ENCODE measurements at places on chromosomes 2 and 18. TPM values are rescaled to one million over a fixed set of nuclear protein-coding genes. Genes with fewer than 3 reads are reported as not detected.

DNA sequence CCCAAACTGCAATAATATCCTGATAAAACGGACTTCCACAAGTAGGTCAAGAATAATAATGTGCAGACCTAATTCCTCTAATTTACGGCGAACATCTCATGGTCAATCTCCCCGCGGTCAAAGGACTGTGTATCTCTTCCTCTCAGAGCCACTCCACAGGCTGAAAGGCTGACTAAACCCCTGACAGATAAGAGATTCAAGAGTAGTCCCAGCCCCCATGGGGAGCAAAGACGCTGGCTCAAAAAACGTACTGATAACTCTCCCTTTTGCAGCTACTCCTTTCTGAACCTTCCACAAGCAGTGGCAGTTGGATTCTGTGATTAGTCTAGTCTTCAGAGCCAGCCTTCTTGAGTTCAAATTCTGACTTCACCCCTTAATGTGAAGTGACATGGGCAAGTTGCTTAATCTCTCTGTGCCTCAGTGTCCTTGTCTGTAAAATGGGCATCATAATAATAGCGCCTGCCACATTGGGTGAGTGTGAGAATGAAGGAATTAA, 19.7 kb upstream of the IL18R1 start:
- no peak for DNase-seq

POTEC gene
- total RNA-seq, result 0.98 TPM

DNA sequence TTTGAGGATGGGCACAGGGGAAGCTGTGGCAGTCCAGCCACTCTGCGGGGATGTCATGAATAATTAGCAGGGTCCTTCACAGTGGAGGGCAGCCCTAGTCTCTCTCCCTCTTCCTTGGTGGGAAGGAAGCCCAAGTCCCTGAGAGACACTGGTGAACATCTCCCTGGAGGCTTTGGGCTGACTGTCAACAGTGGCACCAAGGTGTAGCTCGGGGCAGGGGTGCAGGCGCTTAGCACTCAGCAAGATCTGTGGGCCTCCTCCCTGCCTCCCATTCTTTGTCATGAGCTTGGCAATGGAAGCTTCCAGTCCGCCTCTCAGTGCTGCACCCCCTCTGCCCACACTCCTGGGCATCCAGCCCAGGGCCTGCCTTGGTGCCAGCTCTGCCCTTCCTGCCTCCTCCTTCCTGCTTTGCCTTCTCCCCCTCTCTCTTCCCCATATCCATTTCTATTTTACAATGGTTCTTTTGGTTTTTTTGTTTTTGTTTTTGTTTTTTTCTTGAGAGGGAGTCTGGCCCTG, 59.4 kb downstream of the STEAP3 start:
- DNase-seq, result peak; percentile 30

- peak; percentile 95 for DNase-seq
Measured at GRCh38 chr2:235358981-235359471, 134.8 kb upstream of the AGAP1 start.

DNA sequence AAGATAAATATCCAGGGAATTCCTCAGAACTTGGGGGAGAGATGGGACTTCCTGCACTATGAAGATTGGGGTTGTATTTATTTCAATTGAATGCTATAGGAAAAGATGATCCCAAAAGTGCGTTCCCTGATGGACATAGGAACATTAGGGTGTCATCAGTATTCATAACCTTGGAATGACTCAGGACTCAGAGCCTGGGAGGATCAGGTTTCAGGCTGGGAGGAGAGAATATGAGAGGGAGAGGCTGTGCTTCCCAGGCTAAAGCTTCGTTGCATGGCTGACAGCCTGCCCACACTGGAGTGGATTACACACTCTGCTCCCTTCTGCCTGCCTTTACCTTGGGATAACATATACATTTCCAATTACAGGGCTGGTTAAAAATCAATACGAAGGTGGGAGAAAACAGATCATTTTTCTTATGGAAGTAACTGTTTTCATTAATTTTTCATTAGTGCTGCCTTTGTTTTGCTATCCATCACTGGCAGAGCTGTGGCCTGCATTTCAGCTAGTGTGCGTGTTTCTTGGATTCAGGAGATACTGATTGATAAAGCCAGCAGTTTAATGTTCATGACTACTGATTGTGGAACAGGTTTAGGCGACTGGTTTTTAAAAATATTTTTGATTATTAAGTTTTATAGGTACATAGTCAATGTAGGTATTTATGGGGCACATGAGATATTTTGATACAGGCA, 118.7 kb downstream of the KCTD1 start:
- DNase-seq, result peak; percentile 79

DNA sequence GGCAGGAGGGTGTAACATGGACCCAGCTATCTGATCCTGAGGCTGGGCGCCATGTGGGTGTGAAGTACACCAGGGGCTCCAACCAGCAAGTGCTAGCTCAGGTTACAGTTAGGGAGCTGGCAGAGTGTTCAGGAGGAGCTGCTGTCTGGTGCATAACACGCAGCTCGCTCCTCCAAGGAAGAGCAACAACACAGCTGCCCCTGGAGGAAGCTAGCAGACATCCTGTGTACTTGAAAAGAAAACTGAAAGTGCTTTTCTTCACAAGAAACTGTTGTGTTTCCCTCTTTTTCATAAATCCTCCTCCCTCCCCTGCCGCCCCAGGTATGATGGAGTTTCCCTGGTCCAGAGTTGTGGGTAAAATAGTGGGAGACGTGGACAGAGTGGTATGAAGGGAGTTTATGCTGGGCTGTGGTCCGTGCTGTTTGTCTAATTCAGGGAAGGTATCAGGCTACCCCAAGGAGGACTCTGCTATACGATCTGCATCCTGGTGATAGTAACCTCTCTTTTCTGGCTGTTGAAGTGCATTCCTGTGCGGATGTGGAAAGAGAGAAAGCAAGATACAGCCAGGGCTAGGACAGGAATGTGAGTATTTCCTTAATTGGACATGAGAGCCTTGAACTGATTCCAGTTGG, 6.1 kb upstream of the LBH start:
- DNase-seq, result peak; percentile 80

TPO gene
- not detected for total RNA-seq

GRCh38 chr2:208386541-208386940, 20.1 kb upstream of the PTH2R start:
- no peak for DNase-seq

- DNase-seq, result no peak
Measured at GRCh38 chr18:6745504-6746031, 16.1 kb downstream of the ARHGAP28 start.

UGT1A8 gene
- not detected for total RNA-seq

MRO gene
- not detected for total RNA-seq

DNA sequence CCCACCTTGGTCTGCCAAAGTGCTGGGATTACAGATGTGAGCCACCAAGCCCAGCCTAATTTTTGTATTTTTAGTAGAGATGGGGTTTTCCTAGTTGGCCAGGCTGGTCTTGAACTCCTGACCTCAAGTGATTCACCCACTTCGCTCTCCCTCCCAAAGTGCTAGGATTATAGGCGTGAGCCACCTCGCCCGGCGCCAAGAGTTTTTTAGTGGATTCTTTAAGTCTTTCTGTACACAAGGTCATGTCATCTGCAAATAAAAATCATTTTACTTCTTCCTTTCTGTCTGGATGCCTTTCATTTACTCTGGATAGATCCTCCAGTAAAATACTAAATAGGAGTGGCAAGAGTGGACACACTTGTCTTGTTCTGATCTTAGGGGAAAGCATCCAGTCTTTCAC, 61.7 kb downstream of the KCMF1 start:
- peak; percentile 42 for DNase-seq

- peak; percentile 99 for DNase-seq
Measured at GRCh38 chr2:172253190-172254052, 150.7 kb upstream of the DLX2 start.

- no peak for DNase-seq
Measured at GRCh38 chr2:191244350-191244749, 854 bp upstream of the MYO1B start.

- peak; percentile 67 for DNase-seq
Measured at GRCh38 chr2:118672571-118673158, 174.8 kb downstream of the EN1 start.

DSC2 gene
- total RNA-seq, result not detected

DNA sequence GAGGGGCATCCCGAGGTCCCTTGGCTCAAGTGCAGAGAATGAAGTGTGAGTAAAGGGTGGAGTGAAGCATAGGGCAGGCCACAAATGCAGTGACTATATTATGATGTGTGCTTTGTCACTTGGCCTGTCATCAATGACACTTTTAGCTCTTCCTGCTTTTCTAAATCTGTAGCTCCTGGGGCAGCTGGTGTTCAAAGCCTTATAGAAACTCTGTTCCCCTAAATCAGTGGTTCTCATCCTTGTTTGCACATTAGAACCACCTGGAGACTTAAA, 135.6 kb upstream of the LGALSL start:
- DNase-seq, result no peak

DNA sequence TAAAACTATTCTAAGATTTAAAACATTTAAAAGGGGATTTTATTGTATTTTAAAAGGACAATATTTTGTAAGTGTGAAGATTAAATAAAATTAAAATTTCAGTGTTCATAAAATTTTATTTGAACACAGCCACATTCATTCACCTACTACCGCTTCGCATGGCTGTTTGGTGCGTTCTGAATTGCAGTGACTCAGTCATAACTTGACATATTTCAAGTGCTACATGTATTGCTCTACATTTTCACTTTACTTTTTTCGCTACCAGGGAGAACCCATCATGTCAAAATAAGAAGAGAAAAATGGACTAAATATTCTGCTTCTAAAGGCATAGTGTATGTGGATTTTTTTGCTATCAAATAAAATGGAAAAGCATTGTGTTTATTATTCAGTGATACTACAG, 8.7 kb downstream of the PTH2R start:
- DNase-seq, result no peak

CD8B gene
- not detected for total RNA-seq

DNA sequence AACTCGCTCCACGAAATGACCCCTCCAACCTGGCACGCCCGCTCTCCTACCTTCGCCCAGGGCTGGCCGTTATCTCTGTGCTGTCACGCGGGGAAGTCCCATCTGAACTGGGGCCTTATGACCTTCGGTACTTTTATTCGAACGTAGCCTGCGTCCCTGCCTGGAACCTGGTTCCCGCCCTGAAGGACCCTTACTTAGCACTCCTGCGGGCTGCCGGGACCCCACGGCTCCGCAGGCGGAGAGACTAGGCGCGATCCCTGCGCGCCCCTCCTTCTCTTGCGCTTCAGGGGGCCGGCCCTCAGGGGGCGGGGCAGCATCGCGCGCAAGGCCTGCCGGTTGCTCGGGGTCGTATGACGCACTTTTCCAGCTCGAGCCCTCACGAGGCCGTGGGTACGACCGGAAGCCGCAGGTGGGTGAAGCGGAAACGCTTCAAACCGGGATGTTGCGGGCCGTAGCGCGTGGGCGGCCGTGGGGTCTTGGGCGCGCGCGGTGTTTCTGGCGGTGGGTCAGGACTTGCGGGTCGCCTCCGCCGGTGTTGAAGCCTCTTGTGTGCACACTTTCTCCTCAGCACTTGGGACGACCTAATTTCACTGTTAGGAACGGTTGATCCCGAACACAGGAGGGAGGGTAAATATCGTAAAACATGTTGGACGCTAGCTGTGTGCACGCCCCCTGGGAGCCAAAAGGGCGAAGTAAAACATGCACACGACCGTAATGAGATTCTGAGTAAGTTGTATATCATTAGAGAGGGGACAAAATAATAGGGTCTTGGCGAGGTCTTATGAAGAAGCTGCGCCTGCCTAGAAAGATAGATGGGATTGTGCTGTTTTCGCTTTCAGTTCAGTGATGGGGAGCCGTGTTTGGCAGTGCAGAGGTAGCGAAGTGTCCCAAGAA, at the start of the genes LIPT1 and TSGA10:
Gene LIPT1 (plus strand): TSS at position 325 of the 894 bp plus-strand sequence. CDS start 6,991 bp downstream, outside the sequence.
Gene TSGA10 (minus strand): TSS at position 300 of the 894 bp plus-strand sequence. CDS start 45,503 bp downstream, outside the sequence.
- peak; percentile 87 for DNase-seq

DYSF gene
- 13.6 TPM for total RNA-seq

- DNase-seq, result peak; percentile 47
Measured at GRCh38 chr18:32714571-32715148, 58.2 kb downstream of the KLHL14 start.

DNA sequence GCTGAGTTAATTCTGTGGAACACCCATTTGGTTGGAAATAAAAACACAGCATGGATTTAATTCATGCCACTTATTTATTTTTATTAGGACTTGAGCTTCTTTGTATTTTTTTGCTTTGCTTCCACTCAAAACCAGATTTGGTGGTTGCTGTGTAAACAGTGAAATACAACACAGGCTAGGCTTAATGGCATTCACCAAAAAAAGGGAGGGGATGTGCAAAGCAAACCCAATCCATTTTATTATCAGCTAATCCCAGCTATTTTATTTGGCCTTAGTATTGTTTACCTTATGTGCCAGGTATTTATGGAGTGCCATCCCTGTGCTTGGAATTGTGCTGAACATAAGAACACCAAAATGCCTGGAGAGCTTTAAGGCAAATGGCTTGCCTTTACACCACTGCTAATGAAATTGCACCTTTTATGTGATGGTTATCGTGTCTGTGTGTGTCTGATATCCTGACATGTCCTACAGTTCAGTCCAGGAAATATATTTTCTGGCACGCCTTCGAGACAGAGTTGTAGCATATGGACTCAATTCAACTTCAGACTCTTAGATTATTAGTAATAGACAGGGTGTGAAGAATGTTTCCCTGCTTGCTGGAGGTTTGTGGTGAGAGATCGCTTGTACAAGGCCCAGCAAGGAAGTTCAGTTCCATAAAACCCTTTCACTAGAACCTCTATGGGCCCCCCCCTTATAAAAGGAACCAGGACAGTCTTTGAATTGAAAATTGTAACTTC, 99.6 kb downstream of the PRPF40A start:
- DNase-seq, result no peak

- DNase-seq, result no peak
Measured at GRCh38 chr2:227022608-227023007, 141.4 kb downstream of the COL4A4 start.

DNA sequence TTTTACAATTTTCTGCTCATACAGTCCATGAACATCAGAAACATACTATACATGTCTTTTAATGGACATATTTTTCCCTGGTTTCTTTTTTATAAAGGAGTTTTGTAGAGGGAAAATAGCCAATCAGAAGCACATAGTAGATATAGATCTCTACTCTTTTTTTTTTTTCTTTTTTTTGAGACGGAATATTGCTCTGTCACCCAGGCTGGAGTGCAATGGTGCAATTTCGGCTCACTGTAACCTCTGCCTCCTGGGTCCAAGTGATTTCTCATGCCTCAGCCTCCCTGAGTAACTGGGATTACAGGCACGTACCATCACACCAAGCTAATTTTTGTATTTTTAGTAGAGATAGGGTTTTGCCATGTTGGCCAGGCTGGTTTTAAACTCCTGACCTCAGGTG, 83.2 kb upstream of the MGAT5 start:
- DNase-seq, result no peak

- no peak for DNase-seq
Measured at GRCh38 chr2:130798472-130799218, 38.1 kb upstream of the ARHGEF4 start.

DNA sequence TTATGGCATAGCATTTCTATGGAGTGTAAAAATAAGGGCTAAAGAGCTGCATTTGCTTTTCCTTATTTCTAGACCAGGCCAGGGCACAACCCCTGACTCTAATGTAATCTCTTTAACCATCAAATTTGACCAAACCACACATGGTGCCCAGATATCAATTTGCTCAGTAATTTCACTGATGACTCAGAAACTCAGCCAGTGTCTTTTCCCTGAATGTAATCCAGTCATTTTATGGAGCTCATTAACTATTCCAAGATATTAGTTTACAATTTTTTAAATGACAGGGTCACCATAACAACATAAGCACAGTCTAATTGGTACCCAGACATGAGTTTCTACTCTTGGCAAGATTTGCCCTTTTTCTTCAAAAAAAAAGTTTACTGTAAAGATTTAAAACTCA, 270.8 kb upstream of the AGAP1 start:
- peak; percentile 10 for DNase-seq

HOXD13 gene
- 4.2 TPM for total RNA-seq

- no peak for DNase-seq
Measured at GRCh38 chr2:21763501-21763900, 639.7 kb downstream of the TDRD15 start.

ARID5A gene
- 6.9 TPM for total RNA-seq

SERPINB2 gene
- total RNA-seq, result not detected

GRCh38 chr2:237575869-237576862, 9.8 kb downstream of the PRLH start:
- DNase-seq, result no peak
